Activated T-helper 17 cell treated with anti-CD3 and anti-CD28 coated beads, Interleukin-2, amount 50 U/mL, for 72 hours (primary cell): ENCODE measurements at places on chromosomes 6 and 20.

DNA sequence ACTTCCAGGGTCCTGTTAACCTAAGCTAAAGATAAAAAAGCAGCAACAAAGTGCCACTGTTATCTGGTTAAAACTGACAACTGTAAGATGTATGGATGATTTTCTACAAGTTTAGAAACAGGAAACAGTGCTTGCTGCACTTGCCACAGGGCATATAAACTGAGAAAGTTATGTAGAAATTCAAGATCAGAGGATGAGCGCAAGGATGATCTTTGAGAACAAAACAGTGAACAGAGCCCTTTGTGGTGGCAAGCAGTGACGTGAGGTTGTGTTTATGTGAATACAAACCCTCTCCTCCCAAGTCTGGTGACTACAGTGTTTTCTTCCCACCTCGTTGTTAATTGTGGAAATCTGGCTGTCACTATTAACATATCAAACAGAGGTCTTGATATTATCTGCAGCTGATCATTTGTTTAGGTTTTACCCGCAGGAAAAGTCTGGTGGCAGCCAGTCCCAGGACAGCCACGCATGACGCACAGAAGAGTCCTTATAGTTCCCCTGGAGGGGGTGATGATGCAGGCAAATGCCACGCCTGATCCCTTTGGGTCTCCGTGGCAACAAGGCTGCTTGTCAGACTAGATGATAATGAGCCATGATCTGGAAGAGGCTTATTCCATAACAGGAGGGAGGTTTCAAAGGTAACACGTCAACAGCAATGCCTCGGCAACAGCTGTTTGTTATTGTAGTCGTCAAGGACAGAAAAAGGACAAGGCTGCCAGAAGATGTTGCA, 43.1 kb upstream of the TNFAIP3 start:
- peak; percentile 64 for ATAC-seq

GRCh38 chr20:49594143-49594930, 26.4 kb upstream of the PTGIS start:
- peak; percentile 71 for ATAC-seq

DNA sequence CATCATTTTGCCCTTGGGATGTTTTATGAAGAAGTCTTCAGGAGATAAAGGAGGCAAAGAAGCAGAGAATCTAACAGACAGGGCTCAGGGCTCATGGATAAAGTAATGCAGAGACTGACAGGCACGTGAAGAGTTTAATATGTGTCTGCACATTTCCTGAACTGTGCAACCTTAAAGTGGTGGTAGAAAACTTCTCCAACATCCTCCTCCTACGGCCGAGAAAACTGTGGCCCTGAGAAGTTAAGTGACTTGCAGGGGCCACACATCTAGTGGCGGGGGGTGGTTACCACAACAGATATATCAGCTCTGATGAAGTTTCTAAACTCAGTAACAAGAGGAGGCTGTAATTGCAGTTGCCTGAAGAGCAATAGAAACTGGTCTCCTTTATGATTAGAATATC, 61.0 kb downstream of the SOBP start:
- ATAC-seq: no peak

DNA sequence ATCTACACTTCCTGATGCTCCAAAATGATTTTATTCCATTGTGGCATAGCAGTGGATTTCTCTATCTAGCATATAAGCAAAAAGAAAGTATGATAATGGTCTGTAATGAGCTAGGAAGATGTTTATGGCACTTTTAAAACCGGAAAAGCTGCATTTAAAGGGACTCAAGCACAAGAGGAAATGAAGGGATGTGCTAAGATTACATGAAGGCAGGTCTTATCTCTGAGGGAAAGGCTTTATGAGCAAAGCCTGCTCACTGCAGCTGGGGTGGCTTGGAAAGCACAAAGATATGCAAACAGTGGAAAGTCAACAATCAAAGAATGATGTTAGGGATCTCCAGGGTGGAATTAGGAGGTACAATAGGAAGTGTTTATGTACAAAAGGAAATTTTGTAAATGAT, 138.2 kb downstream of the TENT5A start:
- no peak for ATAC-seq

DNA sequence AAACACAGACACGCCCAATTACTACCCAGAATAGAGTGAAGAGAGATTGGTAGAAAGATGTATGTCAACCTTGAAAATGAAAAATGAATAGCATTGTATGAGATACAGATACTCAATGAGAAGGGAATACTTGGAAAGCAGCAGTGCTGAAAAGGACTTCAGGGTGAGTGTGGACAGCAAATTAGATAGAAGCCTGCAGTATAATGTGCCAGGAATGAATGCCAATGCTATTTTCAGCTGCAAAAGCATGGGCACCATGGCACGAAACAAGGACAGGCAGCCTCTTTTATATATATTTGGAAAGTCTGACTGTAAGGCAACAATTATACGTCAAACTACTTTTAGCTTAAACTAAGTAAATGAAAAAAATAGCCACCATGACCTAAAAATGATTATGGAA, 118.2 kb downstream of the PTCHD4 start:
- no peak for ATAC-seq

DNA sequence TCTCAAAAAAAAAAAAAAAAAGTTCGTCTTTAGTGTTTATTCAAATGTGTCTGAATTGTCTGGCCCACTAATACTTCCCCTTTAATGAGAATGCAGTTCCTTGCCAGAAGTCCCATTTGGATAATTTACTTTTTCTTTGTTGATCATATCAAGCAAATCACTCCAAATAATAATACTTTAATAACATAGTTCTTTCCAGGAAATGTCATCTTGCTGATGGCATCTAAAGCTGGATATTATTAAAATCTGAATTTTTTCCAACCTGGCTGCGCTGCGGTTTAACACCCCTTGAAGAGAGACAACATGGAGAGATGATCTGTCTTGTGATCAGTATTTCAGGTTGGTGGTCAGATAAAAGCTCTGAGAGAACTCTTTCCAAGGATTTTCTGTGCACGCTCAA, 111.2 kb upstream of the CNKSR3 start:
- ATAC-seq: no peak

DNA sequence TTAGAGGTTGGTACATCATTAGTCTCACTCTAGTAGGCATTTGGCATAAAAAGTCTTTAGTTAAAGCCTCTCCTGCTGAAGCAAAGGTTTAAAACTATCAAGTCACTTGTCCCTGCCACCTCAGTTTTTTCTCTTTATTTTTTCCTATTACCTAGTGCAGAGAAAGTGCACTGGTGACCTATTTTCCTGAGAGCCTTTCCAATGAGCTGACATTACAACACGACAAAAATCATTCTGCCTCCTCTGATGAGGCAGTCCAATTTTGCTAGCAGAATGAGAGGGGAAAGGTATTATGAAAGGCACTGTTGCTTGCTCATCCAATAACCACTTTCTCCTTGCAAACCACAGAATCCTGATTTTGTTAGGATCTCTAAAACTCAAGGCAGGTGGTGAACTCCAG, 73.3 kb upstream of the SGK1 start:
- no peak for ATAC-seq

GRCh38 chr6:112298816-112299281, 44.5 kb upstream of the LAMA4 start:
- no peak for ATAC-seq

- no peak for ATAC-seq
These were observed 7.3 kb downstream of the SIM1 start for GRCh38 chr6:100457311-100457990.

- no peak for ATAC-seq
These were observed 424.3 kb downstream of the ADGRB3 start for GRCh38 chr6:69059413-69059812.

DNA sequence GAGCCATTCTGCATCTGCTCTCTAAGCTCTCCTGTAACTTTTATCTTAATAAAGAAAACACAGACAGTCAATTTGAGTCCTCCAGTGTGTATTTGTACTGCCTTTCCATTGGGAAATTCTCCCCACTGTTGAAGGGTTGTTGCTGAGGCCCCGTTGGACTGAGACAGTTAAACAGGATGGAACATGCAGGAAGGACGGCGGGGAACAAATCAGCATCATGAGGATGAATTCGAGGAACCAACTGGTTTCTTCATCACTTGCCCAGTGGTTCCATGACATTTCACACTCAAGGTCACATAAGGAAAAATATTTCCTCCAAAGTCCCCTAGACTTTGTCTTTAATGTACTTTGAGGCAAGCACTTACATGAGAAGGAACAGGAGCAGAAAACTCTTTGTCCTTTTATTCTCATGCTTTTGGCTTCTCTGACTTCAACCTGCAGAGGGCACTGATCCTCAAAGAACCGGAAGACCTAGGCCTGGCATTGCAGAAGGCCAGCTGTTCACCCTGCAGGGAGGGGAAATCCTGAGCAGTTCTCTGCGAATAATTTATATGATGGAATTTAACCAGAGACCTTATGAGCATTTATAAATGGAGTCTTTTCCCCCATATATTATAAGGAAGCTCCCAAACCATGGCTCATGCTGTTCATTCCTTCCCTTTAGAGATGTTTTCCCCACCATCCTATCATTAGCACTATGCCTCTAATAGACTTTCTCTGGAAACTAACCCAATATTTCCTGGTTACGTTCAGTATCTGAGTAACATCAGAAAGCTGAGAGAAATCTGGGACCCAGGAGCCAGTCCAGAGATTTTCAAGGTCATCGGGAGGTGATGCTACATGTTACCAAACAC, 55.2 kb upstream of the ADGRF1 start:
- ATAC-seq: peak; percentile 48

GRCh38 chr20:23205211-23205610, 119.1 kb upstream of the CD93 start:
- ATAC-seq: no peak

GRCh38 chr6:110723017-110723416, 92.3 kb downstream of the CDK19 start:
- ATAC-seq: no peak

DNA sequence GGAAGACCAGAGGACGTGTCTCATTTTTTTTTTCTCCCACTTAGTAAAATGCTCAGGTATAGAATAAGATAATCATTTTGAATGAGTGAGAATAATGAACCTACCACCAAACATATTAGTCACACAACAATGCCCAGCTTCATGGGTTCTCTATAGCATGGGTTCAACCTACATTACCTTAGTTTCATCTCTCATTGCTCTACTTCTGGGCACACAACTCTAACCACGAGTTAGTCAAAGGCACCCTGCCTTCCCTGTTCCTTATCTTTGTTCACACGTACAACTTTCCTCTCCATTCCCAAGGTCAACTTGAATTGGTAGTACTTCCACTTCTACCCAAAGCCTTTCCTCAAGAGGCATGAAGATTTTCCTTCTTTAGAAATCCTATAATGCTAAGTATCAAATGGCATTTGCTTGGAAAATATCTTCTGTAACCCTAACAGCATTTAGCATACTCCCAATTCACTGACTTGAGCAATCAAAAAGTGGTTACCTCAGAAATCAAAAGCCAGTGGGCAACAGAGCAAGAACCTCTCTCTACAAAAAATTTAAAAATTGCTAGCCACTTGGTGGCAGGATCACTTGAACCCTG, 20.9 kb downstream of the DEK start:
- ATAC-seq: peak; percentile 77

DNA sequence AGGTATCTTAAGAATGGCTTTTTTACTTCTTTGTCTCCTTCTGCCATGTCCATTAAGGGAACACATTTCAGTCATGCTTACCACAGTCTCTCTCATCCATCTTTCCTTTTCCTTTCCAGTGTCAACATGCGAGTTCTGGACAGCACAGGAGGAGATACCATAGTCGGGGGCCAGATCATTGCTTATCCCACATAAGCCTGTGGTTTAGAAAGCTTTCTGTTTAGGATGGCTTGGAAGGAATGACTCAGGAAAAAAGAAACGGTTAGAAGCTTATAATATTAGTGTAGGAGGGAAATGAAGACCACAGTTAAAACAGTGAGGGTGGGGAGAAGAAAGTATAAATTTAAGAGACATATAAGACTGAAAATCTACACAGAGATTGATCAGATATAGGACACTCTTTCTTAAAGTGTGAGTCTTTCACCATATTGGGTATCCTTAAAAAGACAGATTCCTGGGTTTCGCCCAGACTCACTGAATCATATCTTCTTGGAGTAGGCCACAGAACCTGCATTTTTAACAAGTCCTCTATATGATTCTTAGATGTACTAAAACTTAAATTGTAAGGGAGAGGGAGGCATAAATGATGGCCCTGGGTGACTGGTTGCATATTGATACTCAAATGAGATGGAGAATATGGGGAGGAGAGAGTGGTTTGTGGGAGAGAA, 36.1 kb downstream of the DSE start:
- peak; percentile 18 for ATAC-seq

DNA sequence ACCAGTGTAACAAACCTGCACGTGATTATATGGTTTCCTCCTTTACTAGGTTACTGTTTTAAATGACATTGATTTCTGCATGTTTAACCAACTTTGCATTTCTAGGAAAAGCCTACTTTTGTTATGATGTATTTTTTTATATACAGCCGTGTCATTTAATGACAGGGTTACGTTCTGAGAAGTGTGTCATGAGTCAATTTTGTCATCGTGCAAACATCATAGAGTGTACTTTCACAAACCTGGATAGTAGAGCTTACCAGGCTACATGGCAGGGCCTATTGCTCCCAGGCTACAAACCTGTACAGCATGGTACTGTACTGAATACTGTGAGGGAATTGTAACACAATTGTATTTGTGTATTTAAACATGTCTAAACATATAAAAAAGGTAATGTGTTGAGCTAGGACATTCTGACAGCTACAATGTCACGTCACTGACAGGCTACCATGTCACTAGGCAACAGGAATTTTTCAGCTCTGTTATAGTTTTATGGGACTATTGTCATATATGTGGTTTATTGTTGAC, 205.3 kb downstream of the PRL start:
- ATAC-seq: peak; percentile 45

GRCh38 chr20:11585752-11586352, 331.8 kb upstream of the BTBD3 start:
- ATAC-seq: no peak

DNA sequence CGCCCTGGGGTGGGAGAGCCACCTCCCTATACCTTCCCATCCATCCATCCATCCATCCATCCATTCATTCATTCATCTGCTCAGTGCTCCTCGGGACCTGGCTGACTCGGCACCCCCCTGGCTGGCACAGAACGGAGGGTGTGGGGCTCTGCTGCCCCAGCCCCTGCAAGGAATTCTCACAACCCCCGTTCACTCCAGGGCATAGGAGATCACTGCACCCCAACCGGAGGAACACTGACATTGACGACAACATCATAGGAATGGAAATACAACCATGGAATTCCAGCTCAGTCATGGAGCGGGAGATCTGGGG, 28.1 kb upstream of the MRGBP start:
- ATAC-seq: no peak

- ATAC-seq: no peak
These were observed 18.4 kb downstream of the KAT14 start for GRCh38 chr20:18156045-18156444.

GRCh38 chr20:1964061-1964460, 29.8 kb downstream of the PDYN start:
- ATAC-seq: no peak

- no peak for ATAC-seq
These were observed 12.1 kb upstream of the NTSR1 start for GRCh38 chr20:62696434-62696957.

GRCh38 chr20:57473246-57474048, 51.5 kb downstream of the CTCFL start:
- peak; percentile 56 for ATAC-seq

GRCh38 chr6:52691718-52692117, 20.8 kb downstream of the TMEM14A start:
- no peak for ATAC-seq
